Sciatic nerve (tissue), 2 donors: ENCODE measurements at places on chromosomes 1 and 21.

- DNase-seq = no peak
Measured at GRCh38 chr21:32977216-32977615, 48.5 kb upstream of the OLIG2 start.

DNA sequence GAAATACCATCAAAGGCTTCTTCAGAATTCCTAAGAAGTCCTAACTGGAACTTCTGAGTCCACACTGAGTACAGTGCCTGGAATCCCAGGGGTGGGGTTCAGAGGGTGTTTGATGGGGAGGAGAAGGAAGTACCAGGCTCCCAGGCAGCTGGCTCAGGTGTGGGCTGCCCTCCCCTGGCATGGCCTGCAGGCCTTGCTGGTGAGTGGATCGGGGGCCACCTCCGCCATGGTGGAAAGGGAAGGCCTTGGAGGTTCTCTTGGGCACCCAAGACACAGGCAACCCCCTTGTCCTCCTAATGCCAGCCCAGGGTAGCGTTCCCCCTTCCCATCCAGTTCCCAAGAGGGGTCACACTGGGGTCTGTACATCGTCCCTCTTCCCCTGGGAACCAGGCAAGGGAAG is 26.8 kb upstream of the TNFRSF1B start:
- no peak for DNase-seq

- DNase-seq = peak; percentile 80
Measured at GRCh38 chr1:83999316-83999819, 436 bp upstream of the TTLL7 start.

GRCh38 chr1:231216498-231216897 is 24.5 kb upstream of the GNPAT start:
- DNase-seq = no peak

DNA sequence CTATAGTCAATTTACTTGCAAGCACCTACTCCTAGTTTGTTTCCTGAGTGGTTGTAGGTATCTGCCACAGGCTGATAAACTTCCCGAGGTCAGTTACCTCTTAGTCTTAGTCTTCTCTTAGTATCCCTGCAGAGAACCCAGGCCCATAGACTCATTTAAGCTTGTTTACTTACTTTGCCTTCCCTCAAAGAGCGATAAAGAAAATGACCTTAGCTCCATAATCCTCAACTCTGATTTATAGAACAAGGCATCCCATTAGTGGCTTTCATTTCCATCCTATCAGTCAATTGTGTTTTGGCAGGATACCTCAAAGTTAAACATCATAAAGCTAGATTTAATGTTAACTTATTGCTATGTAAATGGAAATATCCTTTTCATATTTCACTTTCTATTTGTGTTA is 119.7 kb downstream of the UCHL5 start:
- no peak for DNase-seq

GRCh38 chr1:25392841-25393240 is 27.8 kb downstream of the RHCE start:
- no peak for DNase-seq

- DNase-seq = no peak
Measured at GRCh38 chr1:205370780-205371179, 14.1 kb upstream of the KLHDC8A start.
